Stimulated activated CD4-positive, alpha-beta T cell treated with anti-CD3 and anti-CD28 coated beads, Interleukin-1b, Interleukin-23, amount 100 ng/mL, for 24 hours (primary cell): ENCODE measurements at places on chromosomes 6 and 20.

DNA sequence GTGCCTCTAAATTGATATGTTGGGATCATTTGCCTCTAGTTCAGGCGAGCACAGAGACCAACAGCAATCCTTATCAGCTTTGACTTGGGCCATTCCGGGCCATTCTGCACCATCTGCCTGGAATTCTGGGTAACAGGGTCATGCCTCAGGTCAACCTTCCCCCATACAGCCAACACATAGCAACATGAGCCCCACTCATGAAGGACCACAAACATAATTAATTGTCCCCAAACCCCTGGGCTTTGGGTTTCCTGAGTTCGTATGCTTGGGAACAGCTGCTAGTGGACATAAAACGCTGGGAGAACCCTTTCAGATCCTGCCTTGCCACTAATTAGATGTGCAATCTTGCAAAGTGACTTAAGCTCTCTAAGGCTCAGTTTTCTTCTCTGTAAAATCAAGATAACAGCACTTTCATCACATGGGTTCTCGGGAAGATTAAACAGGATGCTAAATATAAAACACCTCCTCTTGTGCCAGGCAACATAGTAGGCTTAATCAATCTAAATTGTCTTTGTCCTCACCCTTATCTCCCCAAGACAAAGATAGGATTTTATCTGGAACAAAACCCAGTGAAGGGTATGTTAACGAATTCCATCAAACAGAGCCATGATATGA lies 426.5 kb downstream of the CD83 start:
- DNase-seq, result no peak

- DNase-seq, result no peak
These were observed 76.5 kb upstream of the RGS17 start for GRCh38 chr6:153207617-153208016.

DNA sequence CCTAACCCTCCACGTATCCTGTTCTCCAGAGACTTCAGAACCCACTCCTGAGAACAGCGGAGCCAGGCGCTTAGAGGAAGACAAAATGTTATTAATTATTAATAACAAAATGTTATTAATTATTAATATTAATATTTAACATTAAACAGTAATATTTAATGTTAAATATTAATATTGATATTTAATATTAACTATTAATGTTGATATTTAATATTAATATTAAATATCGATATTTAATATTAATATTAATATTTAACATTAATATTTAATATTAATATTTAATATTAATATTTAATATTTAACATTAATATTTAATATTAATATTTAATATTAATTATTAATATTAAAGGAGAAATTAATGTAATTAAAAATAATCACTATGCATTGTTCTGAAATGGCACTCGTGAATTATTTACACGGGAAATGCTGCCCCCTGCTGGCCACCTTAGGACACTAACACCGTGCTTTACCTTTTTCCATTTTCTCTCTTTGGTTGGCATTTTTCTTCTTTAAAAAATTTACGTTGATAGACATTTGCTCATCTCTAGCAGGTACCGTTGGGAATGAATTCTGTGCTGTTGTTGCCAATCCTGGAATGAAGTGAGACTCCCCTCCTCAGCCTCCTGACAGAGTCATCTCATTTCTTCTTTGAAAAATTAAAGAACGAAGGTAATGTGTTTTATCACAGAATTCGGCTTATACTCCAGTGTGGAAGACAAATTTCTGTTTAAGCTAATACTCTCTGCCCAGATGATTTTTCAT lies 7.5 kb upstream of the GGTLC1 start:
- peak; percentile 37 for DNase-seq

DNA sequence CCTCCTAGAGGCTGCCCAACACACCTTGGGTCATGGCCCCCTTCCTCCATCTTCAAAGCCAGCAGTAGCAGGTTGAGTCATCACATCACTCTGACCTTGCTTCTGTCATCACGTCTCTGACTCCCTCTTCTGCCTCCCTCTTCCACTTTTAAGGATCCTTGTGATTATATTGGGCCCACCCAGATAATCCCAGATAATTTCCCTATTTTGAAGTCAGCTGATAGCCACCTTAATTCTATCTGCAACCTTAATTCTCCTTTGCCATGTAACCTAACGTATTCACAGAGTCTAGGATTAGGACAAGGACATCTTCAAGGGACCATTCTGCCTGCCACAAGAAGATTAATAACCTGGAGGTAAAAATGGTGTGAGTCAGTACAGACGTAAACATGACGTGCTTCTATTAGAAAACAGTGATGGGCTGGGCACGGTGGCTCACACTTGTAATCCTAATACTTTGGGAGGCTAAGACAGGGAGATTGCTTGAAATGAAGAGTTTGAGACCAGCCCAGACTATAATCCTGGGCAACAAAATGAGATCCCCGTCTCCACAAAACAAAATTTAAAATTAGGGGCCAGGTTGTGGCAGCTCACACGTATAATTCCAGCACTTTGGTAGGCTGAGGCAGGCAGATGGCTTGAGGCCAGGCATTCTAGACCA lies 3.3 kb downstream of the ZSWIM3 start:
- DNase-seq, result no peak

DNA sequence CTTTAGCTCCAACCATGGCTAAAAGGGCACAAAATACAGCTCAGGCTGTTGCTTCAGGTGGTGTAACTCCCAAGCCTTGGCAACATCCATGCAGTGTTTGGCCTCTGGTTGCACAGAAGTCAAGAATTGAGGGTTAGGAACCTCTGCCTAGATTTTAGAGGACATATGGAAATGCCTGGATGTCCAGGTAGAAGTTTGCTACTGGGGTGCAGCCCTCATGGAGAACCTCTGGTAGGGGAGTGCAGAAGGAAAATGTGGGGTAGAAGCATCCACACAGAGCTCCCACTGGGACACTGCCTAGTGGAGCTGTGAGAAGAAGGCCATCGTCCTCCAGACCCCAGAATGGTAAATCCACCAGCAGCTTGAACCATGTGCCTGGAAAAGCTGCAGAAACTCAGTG lies 1453.8 kb upstream of the EYS start:
- DNase-seq, result no peak

DNA sequence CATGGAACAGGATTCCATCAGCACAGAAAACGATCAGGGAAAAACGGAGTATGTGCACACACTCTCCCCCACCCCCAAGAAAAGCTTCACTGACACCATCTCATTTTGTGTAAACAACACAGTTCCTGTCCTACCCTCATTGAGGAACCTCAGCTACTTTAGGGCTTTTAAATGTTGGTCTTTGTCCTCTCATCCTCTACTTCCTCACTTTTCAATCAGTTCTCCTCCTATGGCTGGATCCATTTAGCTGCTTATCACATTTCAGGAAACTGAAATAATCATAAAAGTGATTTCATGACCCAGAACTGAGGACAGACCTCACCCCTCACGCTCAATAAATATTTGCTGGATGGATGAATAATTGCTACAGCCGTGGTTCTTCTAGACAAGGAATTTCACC lies 33.1 kb upstream of the PNRC1 start:
- no peak for DNase-seq

GRCh38 chr6:2950713-2951112 lies 20.7 kb downstream of the SERPINB6 start:
- no peak for DNase-seq

DNA sequence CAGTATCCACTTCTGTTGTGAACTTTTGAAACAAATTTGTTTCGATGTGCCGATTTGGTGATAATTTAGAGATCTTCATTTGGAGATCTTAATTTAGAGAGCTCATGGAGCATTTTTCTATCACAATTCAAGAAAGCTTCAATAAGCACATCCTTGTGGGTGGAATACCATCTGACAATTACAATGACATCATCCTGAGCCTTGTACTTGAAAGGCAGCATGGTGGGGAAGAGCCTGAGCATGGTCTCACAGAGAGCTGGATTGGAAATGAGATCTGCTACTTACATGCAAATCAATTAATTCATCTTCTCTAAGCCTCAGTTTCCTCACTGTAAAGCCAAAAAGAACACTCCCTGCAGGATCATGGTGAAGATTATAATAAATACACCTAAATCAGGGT lies 75.9 kb downstream of the FRK start:
- DNase-seq, result no peak

GRCh38 chr20:3927486-3928291 lies 38.5 kb downstream of the PANK2 start:
- DNase-seq, result no peak

DNA sequence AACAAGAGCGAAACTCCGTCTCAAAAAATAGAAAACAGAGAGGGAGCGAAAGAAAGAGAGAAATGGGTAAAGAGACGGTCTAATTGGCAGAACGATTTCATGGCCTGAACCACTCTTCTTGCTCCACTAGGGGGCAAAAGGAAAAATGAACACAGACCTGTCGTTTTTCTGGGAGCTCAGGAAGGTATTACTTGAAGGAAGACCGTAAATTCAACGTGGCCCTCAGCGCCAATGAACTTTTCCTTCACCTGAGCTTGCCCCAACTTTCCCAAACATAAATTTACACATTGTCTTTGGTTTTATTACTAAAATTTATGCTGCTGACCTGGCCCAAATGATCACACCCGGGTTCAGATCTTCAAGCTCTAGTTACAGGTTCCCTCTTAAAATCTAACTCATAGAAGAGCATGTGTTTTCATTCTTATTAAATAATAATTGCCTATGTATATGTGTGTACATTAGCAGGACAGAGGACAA lies 67.3 kb downstream of the ATP9A start:
- DNase-seq, result no peak

GRCh38 chr6:20061952-20062351 lies 150.3 kb downstream of the MBOAT1 start:
- no peak for DNase-seq

DNA sequence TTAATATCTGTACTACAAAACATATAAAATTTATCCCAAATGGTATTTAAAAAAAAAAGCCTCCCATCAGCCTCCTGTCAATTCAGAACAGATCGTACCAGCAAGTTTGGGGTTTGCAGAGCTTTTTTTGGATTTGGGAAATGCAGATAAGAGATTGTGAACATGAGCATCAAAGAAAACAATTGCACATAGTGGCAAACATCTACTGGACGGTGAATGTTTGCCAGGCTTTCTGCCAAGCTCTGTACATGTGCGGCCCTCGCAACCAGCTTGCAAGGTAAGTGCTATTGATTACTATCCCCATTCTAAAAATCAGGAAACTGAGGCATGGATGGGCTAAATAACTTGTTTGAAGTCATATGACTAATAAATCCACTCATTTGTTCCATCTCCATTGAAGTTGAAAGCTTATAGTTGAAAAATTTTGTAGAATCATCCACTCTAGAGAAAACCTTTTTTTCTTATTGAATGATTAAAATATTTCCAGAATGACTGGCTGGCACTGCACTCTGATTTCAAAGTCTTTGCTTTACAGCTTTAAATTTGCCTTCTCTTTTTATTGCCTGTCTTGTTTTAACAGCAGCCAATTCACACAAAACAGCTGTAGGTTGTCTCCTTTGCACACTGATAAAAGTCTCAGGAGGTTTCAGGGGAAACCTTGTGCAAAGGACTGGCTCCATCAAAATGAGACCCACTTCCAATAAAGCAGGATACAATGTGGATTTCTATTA lies 37.4 kb upstream of the SIRT5 start:
- no peak for DNase-seq

DNA sequence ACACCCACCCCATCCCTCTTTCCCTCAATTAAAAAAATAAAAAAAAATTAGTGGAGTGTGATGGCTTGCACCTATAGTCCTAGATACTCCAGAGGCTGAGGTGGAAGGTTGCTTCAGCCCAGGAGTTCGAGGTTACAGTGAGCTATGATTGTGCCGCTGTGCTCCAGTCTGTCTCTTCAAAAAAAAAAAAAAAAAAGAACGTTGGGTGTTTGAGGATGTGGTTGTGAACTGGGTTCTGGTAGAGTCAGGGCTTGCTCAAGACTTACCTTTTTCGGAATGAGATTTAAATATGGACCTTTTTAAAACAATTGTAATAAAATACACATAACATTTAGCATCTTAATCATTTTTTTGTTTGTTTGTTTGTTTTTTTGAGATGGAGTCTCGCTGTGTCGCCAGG lies 211.9 kb downstream of the OR2B2 start:
- DNase-seq, result no peak

GRCh38 chr20:51660672-51661608 lies 107.2 kb downstream of the ATP9A start:
- DNase-seq, result no peak

- no peak for DNase-seq
These were observed 6.1 kb downstream of the SNX3 start for GRCh38 chr6:108254433-108255410.

GRCh38 chr6:21928827-21929226 lies 335.3 kb downstream of the SOX4 start:
- DNase-seq, result no peak

GRCh38 chr6:22899426-22899825 lies 330.1 kb downstream of the HDGFL1 start:
- no peak for DNase-seq

- no peak for DNase-seq
These were observed 39.4 kb upstream of the MYLIP start for GRCh38 chr6:16089232-16090062.

GRCh38 chr6:69936674-69937363 lies 70.5 kb downstream of the COL19A1 start:
- DNase-seq, result no peak

- DNase-seq, result no peak
These were observed 135.3 kb upstream of the NEDD9 start for GRCh38 chr6:11367638-11368199.

GRCh38 chr20:57180387-57180786 lies 86.1 kb downstream of the BMP7 start:
- DNase-seq, result no peak

GRCh38 chr6:152695372-152696045 lies 2.2 kb upstream of the MYCT1 start:
- DNase-seq, result no peak

DNA sequence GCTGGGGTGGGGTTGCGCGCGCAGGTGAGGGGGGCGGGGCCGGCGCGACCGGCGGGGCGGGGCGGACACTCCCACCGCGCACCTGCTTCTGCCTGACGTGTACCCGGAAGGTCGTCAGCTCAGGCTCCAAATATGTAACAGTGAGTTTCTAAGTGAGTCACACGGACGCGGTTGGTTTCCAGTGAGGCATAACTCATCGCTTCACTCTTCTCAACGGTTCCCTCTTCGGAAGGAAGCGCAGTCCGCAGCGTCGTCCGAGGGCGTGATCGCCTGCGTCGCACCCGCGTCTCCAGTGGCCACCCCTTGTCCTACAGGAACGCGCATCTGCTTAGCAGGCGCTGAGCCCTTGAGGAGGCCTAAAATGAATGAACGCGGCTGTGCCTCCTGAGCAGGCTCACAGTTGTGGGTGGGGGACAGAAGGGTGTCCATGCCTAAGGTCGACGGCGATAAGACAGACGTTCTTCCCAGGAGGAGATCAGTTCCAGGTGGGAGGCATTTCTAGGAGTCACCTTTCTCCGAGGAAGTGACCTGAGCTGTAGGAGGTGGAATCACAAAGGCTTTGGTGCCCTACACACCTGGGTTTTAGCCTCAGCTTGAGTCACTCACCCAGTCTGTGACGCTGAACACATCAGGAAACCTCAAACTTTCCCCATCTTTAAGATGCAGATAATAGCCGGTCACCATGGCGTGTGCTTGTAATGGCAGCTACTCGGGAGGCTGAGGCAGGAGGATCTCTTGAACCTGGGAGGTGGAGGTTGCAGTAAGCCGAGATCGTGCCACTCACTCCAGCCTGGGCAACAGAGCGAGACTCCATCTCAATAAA lies 50.9 kb upstream of the EZR start:
- DNase-seq, result peak; percentile 86
